Foreskin fibroblast (primary cell): ENCODE measurements at places on chromosomes 7 and 10.

- DNase-seq: no peak
Observed at GRCh38 chr10:118682533-118682932, 72.2 kb downstream of the CACUL1 start.

- no peak for DNase-seq
Observed at GRCh38 chr10:121425623-121426022, 172.6 kb downstream of the FGFR2 start.

DNA sequence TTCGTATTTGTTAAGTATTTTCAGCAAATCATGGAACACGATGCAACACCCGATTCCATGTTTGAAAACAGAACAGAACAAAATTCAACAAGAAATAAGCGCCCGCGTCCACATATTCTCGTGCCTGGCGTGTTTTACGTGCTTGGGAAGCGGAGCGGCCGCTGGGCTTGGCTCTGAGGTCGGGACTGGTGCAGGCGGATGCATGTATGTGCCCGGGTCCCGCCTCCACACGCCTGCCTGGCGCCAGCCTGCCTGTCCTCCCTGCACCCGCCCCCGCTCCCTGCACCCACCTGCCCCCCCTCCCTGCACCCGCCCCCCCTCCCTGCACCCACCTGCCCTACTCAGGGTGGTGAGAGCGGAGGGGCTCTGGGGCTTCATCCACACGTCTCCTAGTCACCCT lies 454.5 kb downstream of the DNAJB6 start:
- DNase-seq: no peak

- peak; percentile 67 for DNase-seq
Observed at GRCh38 chr10:52621635-52622079, 150.9 kb downstream of the MBL2 start.

GRCh38 chr7:33742999-33743587 lies 162.2 kb upstream of the BMPER start:
- no peak for DNase-seq

GRCh38 chr10:14556285-14556956 lies 218.3 kb downstream of the FAM107B start:
- no peak for DNase-seq

GRCh38 chr7:143012409-143012808 lies 14.5 kb downstream of the OR9A2 start:
- peak; percentile 8 for DNase-seq

DNA sequence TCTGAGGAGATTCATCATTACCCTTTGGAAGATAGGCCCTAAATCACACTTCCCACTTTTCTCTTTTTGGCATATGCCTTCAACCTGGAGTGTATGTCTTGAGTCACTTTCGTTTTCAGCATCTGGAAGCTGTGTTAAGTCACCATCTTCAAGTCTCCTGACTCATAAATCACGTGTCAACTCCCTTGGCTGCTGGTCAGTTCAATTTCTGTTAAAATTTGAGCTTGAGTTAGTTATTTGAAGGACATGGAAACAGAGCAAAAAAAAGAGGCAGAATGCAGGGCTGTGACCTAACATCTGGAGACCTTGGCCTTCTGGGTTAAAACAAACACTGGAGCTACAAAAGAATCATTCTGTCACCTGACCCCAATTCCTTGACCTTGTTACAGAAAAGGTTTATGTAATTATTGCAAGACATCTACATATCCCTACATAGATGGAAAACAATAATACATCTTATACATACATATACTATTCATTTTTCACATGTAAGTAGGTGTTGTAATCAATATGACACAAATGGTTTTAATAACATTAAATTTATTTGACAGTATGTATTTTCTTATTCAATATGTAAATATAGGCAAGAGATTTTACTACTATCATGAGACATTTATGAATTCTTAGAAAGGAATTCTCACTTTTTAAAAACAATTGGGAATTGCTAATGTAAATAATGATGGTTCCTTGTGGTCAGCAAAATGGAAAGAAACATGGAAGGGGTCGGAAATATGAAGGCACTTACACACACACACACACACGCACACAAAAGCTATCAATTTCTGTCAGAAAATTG lies 169.7 kb upstream of the PHYHIPL start:
- peak; percentile 87 for DNase-seq

GRCh38 chr7:125136755-125137532 lies 207.3 kb upstream of the POT1 start:
- DNase-seq: no peak

DNA sequence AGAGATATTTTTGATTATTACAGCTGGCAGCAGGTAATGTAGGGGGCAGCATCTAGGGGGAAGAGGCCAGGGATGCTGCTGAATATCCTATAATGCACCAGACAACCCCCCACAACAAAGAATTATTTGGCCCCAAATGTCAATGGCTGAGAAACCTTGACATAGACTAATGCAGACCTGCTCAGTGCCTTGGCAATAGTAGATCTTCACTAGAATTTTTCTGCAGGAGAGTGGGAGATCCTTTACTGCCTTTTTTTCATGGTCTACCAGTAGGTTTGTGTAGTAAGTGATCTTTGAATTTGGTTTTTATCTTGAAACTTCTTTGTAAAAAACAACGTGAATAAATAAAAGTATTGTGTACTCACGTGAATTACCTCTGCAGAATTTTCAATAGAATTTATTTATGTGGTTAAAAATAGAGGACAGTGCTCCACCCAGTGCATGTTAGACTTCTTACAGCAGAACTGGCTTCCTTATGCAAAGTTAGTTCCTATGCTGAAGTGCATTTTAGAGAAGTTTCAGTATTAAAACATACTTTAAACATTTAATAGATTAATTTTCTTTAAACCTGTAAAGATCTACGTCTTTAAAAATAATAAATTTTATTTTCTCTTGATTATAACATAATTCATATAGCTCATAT lies 199.6 kb upstream of the HDAC9 start:
- no peak for DNase-seq

GRCh38 chr10:101079874-101080273 lies 18.1 kb downstream of the KAZALD1 start:
- no peak for DNase-seq

DNA sequence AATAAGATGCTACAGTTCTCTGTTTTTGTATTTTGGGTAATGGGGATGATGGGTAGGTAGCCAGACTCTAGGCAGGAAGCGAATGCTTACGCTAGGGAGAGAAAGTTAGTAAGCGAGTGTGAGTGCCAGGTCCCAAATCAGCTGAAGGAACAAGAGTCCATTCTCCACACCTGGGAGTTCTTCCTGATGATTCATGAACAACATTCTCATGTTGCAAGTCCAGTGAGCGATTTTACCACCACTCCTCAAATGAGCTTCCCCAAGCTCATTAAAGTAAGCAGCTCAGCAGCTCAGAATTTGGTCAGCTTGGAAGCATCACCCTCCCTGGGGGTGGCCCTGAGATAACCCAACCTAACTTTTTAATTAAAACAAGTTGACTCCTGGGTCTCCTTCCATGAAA lies 27.3 kb downstream of the SH3PXD2A start:
- no peak for DNase-seq

DNA sequence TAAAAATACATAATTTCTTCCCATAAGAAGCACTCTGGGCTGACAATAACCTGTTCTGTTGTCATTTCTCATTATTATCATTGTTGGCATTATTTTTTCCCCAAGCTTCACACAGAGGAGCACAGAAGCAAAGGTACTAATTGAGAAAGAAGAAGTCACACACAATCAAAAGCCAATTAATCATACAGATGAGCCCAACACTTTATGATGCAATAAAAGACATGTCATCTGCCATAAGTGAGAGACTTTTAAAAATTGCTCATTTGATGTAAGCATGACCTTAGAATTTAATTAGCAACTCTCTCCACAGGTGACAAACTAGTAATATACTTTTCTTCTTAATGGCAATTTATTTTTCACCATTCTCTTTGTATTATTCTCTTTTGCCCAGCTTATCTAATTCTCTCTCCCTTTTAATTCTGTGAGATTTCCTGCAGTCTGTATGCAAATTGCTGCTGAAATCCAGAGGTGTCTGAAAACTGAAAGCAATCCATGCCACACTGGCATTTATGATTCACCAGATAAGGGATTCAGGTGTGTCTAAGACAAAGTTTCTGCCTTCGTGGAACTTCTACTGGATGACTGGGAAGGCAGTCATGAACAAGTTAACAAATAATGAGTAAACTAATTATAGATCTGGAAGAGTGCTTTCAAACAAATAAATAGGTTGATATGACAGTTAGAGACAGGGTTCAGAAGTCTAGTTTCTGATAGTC lies 203.5 kb downstream of the CHCHD3 start:
- DNase-seq: no peak
